ENCODE measurements at places on chromosomes 1 and 21.

DNA sequence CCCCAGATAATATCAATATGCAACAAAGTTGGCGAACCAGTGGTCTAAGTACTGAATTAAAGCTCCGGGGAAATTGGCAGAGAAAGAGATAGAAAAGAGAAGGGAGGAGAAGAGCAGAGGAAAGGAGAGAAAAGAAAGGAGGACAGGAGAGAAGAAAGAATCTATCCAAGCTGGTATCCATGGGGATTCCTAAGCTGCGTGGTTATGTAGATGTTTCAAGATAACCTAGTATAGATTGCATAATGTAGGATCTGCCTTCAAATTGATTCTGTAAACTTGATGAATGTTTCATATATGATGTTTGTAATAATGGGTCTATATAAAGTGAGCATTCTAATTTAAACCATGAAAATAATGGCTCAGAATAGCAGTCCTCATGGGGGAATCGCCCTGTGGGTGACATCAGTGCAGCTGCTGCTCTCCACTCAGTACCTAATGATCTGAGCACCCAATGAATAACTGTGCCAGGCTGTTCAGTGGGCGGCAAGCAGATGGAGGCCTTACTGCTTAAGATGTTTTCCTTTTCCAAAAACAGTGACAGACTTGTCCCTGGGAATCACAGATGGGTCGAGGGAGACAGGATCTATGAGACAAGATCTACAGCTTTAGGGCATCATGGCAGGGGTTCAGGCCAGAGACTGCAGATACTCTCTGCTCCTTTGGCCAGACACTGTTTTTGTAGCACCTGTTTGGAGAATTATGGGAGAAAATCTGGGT is 78.0 kb downstream of the LAMC2 start:
- no peak for DNase-seq

DNA sequence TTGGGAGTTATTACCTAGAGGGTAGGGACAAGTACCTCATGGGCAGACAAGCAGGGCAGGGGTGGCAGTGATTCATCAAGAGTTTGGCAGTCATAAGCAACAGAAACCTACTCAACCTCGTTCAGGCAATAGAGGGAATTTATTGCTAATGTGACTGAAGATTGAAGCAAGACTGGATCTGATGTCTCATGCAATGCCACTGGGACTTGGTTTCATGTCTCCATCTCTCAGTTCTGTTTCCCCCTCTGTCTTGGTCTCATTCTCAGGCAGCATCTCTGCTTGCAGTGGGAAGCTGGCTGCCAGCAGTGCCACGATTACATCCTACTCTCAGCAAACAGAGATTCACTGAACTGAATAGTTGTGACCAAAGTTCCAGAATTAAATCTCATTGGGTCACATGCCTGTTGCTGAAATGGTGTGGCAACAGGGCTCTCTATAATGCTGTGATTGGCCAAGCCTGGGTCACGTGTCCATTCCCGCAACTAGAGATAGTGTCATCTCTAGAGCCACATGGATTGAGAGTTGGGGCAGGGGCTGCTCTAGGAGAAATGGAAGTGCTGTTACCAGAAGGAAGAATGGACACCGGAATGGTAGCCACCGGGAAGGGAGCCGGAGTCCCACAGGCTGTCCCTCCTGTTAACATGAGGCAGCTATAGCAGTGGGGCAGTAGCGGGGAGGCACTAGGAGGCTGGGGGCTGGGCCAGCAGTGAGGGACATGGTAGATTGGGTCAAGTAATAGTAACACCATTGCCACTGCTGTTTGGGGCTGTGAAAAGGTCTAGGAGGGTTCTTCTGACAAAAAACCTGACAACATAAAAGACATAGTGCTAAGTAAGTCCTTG is 3.9 kb upstream of the CDC42 start:
- no peak for DNase-seq

- no peak for DNase-seq
Measured at GRCh38 chr1:18175530-18176377, 68.2 kb downstream of the IGSF21 start.

DNA sequence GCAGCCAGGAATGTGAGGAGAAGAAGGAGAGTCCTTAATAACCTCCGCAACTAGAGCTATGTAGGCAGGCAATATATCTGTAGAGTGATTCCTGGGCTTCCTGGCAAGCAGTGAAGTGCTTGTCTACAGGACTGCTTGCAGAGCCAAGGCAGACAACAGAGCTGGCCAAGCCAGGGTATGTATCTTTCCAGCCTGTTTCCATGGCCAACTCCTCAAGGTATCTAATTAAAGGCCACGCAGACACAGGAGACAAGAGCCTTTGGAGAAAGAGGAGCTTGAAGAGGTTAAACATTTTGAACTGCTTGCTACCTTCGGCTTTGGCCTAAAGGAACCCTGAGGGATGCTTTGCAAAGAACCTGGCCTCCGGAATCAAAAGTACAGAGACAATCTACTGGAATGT is 137.4 kb downstream of the PIGK start:
- DNase-seq: no peak

GRCh38 chr1:205371871-205372660 is 15.3 kb upstream of the KLHDC8A start:
- DNase-seq: no peak

- DNase-seq: no peak
Measured at GRCh38 chr1:209862391-209863356, 34.9 kb downstream of the UTP25 start.

GRCh38 chr1:151568626-151569088 is 28.5 kb downstream of the TUFT1 start:
- peak; percentile 5 for DNase-seq

- DNase-seq: no peak
Measured at GRCh38 chr1:74363220-74363619, 128.0 kb downstream of the TNNI3K start.

Measured in T-helper 9 cell (primary cell).